ENCODE measurements at places on chromosomes 5 and 9.

- DNase-seq: peak; percentile 57
These were observed 152.8 kb upstream of the PAPPA start for GRCh38 chr9:116000748-116001329.

DNA sequence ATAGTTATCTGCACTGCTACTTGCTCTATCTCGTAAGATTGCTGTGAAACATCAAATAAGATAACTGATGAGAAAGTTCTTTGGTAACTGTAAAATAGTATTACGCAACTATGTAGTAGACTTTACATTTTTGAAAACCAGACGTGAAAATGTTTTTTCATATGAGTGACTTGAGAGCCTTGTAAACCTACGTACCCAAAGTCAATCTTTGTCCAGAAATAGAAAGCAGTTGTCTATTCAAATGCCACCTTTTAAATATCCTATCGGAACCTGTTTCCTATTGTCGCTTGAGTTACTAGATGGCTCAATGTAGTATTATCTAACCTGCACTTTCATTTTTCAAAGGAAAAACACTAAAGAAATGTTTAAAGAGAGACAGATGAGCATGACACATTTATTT, 1.6 kb downstream of the FNIP1 start:
- DNase-seq: no peak

- no peak for DNase-seq
These were observed 150.9 kb downstream of the OSTF1 start for GRCh38 chr9:75239176-75239575.

- DNase-seq: peak; percentile 74
These were observed 43.5 kb upstream of the DNAH5 start for GRCh38 chr5:13987843-13988464.

DNA sequence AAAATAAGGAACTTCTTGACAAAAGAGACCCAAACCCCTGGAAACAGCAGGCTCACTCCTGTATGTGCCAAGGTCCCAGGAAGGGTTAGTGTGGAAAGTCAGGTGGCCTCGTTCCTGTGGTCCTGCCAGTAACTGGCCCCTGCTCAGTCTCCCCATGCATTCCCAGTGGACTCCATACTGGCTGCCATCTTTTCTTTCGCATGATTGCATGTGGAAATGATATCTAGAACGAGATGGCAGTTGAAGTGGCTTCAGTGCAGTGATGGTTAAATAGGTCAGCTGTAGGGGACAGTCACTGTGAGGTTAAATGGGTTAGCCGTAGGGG, 30.4 kb downstream of the AHRR start:
- DNase-seq: no peak

GRCh38 chr5:43045236-43045635, 5.1 kb upstream of the ANXA2R start:
- DNase-seq: no peak

DNA sequence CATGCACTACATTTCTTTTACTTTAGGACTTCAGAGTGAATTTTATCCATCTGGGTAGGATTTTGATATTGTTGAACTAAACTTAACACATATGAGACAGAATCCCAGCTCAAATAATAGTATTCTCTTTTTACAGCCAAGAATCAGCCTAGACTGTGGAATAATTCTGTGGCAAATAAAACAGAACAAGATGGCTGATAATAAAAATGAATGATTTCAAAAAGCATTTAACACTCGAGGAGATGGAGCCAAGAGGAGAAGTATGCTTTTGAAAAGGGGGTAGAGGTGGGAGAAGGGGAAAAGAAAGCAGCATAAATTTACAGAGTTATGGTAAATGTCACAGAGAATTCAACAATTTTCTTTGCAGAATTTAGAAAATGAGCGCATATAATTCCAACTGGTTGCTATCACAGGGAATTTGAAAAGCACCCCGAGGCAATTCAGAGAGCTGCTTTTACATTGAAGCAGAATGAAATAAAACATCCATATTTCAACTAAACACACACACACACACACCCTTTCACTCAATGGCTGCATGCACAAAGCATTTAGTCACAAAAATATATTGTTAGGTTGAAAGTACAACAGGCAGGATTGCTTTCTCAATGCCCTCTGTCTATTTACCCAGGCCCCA, 60.2 kb upstream of the DMAC1 start:
- DNase-seq: no peak

DNA sequence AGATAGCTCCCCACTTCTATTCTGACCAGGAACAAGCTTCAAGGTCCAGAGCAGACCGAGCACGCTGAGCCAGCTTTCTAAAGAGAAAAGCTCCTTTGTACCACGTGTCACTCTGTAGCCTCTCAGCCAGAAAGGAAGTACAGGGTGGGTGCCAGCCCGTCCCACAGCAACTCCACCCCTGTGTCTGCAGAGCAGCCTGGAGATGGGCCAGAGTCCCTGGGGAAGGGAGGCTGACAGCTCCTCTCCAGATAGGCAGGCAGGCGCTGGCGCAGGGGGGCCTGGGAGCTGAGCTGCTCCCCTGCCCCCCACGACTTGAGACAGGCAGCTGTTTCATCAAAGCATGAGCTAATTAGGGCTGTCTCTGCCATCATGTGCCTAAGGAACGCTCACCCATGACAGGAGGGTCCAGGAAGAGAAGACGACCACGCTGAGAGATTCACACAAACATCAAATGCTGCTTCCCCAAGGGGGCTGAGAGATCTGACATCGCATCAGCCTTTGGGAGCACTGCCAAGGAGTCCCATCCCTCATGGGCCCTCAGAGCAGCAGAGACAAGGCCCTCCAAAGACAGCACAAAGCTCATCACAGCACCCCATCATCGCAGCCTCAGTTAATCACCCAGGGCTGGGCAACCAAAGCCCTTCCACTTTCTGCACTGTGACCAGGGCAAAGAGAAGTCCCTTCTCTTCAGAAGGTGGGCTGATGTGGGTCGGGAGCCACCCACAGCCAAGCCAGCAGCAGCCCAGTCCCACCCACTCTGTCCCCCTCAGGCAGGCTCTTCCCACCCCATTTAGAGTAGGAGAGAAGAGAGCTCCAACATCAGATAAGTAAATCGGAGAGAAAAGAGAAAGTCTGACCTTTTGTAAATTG, 78.5 kb upstream of the LRRTM2 start:
- peak; percentile 62 for DNase-seq

DNA sequence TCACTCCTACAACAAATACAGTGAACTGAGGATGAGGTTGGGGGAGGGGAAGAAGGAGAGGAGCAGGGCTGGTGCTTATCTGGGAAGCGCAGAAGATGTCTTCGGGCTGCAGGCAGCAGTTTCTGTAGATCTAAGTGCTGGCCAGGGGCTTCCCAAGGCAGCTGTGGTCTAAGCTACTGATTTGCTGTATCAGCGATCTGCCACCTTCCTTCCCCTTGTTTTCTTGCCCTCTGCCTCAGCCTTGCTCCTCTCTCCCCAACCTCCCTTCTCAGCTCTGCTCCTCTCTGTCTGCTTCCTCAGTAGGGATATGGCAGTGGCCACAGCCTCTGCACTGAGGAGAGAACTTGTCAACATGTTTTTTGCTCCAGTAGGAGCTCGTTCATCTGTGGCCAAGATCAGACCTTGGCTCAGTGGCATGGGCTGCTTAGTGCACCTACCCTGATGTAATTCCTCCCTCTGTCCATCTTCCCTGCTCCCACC, 42.8 kb upstream of the IL6ST start:
- DNase-seq: no peak

GRCh38 chr9:133160742-133161546, 2.8 kb downstream of the GBGT1 start:
- peak; percentile 79 for DNase-seq

DNA sequence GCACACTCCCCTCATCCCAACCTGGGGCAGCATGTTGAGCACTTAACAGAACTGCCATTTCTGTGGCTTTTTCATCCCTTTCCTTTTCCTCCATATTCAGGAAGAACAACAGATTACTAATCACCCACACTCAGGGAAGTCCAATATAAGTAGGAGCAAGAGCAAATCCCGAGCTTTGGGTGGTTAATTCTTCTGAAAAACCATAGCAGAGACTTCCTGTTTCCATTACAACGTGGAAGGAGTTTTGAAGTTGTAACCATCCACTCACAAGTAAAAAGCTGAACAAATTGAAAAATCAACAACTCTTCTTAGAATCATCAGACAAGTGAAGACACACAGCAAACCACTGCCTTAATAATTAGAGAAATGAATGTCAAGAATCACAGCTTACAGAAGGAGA, 8.2 kb downstream of the CTSL start:
- DNase-seq: no peak

DNA sequence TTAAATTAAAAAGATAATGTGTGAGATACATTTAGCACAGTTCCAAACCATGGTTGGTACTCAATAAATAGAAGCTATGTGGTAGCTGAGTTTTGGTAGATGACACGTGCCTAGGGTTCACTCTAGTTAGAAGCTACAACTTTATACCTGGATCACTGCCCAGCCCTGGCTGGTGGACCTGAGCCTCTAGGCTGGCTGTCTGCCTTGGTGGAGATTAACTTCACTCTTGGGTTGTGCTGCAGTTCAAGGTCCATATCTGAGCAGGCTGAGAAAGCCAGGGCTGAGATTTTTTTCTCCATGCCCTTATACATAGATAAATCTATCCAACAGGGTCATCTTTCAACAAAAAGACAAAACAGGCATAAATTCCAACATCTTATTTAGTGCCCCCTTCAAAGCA, 44.6 kb upstream of the SPDL1 start:
- DNase-seq: no peak

DNA sequence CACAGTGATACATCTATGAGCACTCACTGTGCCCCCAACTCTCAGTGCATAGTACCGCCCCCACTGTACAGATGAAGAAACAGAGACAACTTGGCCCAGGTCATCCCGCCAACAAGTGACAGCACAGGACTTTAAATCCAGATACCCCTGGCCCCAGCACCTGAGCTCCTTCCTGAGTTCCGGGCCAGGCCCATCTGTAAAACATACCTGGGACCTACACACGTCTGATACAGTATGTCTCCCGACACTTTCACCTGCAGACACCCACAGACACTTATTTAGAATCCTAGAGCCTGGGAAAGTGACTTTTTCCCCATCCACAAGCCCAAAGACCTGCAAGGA, 60.8 kb upstream of the SLC25A51 start:
- DNase-seq: no peak

DNA sequence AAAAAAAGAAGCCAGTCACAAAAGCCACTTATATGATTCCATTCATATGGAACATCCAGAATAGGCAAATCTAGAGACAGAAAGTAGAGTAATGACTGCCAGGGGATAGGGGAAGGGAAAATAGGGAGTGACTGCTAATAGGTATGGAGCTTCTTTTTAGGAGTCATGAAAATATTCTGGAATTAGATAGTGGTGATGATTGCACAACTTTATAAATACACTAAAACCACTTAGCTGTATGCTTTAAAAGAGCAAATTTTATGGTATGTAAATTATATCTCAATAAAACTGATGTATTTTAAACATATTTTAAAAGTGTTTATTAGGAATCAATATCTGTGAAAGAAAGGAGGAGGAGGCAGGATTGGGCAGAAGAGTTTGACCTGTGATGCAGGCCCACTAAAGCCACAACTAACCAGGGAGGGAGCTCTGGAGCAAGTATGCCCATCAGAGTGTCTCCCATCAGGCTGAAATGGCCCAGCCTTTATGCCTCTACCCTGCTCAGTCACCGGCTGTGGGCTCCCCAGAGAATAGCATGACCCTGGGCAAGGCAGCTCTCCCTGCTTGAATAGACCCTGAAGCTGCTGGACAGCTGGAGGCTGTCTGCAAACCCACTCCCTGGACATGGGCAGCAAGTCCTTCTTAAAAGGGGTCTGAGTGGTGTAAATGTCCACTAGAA, 96.0 kb upstream of the SLC44A1 start:
- DNase-seq: peak; percentile 58

DNA sequence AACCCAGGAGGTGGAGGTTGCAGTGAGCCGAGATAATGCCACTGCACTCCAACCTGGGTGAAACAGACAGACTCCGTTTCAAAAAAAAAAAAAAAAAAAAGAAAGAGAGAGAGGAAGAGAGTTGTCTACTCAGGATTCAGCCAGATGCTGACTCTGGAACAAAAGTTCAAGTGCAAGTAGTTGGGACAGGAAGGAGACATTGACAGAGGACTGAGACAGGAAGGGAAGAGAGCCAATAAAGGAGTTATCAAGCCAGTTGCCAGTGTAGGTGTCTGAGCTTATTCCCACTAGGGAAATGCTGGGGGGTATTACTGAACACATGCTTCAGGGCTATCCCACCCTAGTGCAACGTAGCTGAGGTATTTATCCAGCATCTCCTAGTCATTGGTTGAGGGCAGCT, 147.7 kb upstream of the SLC1A3 start:
- DNase-seq: no peak

DNA sequence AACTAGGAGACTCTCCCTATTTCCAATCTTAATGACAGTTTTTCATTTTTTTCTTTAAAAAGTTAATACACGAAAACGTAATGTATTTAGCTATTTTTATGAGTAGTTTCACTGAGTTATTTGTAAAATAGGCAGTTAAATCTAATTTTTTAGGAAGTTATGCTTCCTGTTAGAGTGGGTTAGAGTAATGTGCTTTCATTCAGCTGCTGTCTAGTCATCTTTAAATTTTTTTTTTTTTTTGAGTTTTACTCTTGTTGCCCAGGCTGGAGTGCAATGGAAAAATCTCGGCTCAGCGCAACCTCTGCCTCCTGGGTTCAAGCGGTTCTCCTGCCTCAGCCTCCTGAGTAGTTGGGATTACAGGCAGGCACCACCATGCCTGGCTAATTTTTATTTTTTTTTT, 34.0 kb downstream of the CDC42SE2 start:
- DNase-seq: no peak

DNA sequence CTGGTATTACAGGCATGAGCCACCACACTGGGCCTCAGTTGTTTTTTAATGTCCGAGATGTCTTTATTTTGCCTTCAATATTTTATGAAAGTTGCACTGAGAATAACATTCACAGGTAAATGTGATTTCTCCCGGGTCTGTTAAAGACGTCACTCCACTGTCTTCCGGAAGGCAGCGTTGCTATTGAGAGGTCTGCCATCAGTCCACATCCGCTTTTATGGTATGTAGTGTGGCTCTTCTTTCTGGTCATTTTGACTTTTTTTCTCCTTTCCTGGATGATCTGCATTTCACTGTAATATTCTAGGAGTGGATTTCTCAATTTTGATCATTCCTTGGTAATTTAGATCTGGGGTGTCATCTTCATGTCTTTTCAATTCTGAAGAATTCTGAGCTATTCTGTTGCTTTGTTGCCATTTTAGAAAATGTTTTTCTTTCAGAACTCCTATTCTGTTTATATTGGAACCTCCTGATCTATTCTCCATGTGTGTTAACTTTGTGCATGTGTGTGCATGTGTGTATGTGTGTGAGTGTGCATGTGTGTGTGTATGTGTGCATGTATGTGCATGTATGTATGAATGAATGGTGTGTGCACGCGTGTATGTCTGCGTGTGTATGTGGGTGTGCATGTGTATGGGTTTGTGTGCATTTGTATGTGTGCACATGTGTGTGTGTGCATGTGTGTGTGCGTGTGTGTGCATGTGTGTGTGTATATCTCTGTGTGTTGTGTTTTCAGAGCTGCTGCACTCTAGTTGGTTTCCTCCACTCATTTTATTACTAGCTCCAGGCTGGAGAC, 1.9 kb upstream of the LCN1 start:
- DNase-seq: no peak

GRCh38 chr9:91784673-91785446, 165.2 kb downstream of the ROR2 start:
- DNase-seq: no peak

All from iPS-NIHi11 (cell line).